ENCODE measurements at places on chromosomes 16 and 17. TPM values are rescaled to one million over a fixed set of nuclear protein-coding genes. Genes with fewer than 3 reads are reported as not detected.
A peak's percentile ranks its signal among the peaks of the same experiment; 100 is the strongest.

- DNase-seq = peak; percentile 33
Measured at GRCh38 chr16:68362947-68363657, 52.3 kb downstream of the PRMT7 start.

DNA sequence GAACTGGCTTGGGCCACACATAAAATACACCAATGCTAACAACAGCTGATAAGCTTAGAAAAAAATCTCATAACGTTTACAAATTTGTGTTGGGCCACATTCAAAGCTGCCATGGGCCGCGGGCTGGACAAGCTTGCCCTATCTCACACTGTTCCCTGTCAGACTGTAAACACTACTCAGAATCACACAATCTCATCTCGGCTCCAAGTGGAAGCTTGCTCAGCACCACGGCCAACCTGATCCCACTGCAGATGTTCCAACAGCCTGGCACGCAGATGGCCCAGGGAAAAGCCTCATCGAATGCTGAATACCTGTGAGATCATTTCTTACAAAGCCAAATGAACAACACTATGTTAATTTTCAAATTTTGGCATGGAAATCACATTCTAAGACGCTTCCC, 125.8 kb downstream of the ANKRD11 start:
- DNase-seq = no peak

- DNase-seq = no peak
Measured at GRCh38 chr17:9768381-9768934, 22.9 kb downstream of the DHRS7C start.

DNA sequence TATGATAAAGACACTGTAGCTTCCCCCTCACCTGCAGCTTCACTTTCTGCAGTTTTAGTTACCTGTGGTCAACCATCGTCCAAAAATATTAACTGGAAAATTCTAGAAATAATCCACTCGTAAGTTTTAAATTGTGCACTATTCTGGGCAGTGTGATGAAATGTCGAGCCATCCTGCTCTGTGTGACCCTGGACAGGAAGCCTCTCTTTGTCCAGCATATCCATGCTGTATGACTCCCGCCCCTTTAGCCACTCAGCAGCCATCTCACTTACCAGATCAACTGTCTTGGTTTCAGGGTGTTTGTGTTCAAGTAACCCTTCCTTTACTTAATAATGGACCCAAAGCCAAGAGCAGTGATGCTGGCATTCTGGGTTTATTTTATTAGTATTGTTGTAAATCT, 56.1 kb downstream of the SIAH1 start:
- DNase-seq = no peak

- DNase-seq = peak; percentile 77
Measured at GRCh38 chr17:15502369-15503112, 35.1 kb upstream of the CDRT4 start.

KRTAP4-1 gene
- not detected for total RNA-seq

TMIGD1 gene
- not detected for total RNA-seq

GRCh38 chr16:48347980-48348379, 37.2 kb downstream of the SIAH1 start:
- DNase-seq = no peak

PRSS36 gene
- total RNA-seq = 1.1 TPM

DNA sequence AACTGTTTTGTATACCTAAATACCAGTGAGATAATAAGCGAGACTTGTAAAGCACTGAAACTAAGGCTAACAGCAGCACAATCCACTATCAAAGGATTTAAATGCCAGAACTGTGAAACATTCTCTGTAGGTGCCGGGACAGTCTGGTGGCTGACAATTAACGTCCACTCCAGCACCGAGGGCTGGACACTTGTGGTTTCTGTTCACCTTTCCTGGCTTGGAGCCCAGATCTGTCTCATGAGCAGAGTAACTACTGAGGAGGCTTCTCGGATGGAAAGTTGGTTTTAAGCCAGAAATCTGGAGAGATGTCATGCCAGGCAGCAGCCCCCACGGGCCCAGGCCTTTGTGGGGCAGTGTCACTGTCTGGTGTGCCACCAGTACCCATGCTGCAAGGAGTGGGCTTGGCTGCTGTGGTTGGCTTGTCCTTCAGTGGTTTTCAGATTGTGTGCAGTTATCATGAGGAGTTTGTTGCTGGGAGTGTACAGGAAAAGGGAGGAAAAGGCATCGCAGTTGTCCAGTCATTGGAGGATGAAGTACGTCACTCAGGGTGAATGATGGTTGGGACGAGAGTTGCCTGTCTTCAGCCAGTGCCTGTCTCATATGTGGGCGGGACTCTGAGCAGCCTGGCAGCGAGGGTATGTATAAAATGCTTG, 35.5 kb downstream of the UBN1 start:
- no peak for DNase-seq

DNA sequence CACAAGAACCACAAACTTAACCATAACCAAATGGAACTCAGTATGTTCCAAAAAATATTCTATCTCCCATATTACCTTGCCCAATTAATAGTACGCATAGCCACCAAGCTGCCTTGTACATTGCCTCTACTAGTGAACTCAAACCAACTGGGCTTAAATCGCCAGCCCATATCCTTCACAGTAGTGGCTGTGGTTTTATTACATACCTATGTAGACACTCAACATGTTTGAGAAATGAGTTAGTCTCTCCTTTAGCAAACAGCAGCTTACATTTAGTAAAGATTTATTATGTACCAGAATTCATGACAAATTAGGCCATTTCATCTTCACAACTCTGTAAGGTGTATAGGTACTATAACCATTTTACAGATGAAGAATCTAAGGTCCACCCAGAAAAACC, 41.4 kb downstream of the GRB2 start:
- no peak for DNase-seq

- no peak for DNase-seq
Measured at GRCh38 chr16:49599704-49600103, 226.1 kb downstream of the C16orf78 start.

All from activated naive CD8-positive, alpha-beta T cell treated with anti-CD3 and anti-CD28 coated beads, Interleukin-2, amount 10 ng/mL, durations not matched to agents 7 days and 5 days (primary cell).